ENCODE measurements at places on chromosomes 2 and 18.

DNA sequence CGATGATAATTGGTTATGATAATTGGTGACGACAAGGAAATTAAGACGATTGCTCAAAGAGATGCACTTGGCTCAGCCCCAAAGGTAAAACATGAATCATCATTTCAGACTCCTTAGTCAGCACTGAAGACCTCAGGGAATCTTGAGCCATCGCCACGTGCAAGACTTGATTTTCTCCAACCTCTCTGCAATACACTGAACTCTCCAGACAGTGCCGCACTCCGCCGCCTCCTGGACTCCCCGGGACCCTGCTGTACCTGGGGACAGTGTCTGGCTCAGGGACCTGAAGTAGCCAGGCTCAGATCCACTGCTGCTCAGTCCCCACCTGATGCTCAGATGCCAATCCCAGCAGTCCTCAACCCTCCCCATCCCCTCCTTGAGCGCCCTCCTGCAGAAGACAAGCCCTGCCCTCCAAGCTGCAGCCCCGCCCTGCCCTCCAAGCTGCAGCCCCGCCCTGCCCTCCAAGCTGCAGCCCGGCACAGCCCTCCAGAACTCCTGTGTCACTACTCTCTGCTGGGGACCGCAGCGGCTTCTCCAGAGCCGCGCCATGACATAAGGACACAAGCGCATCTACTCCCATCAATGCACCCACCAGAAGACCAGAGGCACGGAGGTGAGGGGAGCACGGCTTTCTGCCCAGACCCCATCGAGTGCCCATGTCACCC lies 1.1 kb downstream of the TMEM18 start:
- DNase-seq, result peak; percentile 92

- DNase-seq, result no peak
These were observed 34.4 kb downstream of the PCARE start for GRCh38 chr2:29039718-29040480.

DNA sequence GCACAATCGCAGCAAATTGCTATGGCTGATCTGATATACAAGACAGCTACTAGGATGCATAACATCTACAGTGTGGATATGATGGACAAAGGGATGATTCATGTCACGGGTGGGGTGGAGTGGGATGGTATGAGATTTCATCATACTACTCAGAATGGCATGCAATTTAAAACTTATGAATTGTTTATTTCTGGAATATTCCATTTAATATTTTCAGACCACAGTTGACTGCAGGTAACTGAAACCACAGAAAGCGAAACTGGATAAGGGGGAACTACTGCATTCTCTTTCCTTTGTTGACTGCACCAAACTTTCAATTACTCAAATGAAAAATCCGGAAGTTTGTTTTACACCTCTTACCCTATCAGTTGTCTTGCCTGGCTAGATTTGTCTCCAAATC lies 94.4 kb upstream of the NEUROD1 start:
- DNase-seq, result no peak

DNA sequence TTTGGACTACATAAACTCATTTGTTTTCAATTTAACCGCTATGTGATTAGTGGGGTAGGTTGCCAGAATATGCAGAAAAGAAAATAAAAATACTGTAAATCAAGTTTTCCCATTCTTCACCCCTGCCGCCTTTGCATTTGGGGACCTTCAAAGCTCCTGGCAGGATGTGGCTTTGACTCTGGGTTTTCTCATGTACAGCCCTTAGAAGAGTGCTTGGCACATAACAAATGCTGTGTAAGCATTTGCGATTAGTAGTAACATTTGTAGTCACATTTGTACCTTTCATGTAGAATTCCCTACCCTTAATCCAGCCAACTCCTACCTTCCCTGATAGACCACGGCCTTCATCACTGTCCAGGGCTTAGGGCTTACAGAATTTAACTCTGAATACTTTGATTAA lies 262.6 kb downstream of the MREG start:
- DNase-seq, result no peak

DNA sequence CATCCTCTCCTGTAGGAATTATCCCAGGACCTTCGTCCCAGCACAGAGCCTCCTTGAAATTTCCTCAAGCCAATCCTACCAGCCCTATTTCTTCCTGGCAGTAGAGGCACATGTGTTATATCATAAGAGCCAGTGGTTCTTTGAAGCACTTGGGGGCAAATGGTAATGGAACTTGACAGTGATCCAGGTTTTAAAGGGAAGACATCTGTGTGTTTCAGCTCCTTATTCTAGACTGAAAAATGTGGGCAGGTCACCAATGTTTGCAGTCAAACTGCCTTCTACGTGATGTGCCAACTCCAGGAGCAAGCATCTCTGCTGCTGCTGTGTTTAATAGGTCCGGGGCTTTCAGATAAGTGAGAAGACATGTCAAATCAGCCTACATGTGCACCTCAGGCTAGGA lies 157.1 kb downstream of the GALNT14 start:
- no peak for DNase-seq

DNA sequence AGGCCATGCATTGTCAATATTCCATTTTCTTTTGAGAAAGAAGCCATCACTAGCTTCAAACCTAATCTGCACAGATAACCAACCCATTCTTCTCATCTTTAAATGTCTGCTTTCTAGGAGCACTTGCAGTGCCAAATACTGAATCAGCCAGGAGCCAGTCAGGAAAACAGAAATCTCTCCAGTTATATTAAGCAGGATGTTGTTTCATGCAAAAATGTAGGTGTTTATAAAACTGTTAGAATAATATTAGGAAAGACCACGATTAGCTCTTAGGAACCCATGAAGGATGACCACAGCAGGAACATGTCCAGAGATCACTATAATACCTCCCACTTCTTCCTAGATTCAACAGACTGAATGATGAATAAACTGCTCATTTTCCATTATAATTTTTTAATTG lies 86.0 kb downstream of the TTC32 start:
- DNase-seq, result peak; percentile 50

DNA sequence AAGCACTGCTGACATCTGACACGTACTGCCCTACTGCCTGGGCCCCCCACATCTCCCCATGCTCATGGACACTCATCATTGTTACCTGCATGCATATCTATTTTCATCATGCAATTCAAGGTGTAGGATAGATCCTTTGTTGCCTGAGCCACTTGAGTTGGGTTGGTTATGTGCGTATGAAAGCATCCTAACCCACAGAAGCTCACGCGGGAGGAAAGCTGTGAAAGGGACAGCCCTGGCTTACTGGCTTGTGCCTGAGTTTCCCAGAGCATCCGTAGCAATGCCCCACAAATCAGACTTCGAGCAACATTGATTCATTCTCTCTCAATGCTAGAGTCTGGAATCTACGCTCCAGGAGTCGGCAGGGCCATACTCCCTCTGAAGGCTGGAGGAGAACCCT lies 285.5 kb downstream of the PHLPP1 start:
- DNase-seq, result peak; percentile 77

DNA sequence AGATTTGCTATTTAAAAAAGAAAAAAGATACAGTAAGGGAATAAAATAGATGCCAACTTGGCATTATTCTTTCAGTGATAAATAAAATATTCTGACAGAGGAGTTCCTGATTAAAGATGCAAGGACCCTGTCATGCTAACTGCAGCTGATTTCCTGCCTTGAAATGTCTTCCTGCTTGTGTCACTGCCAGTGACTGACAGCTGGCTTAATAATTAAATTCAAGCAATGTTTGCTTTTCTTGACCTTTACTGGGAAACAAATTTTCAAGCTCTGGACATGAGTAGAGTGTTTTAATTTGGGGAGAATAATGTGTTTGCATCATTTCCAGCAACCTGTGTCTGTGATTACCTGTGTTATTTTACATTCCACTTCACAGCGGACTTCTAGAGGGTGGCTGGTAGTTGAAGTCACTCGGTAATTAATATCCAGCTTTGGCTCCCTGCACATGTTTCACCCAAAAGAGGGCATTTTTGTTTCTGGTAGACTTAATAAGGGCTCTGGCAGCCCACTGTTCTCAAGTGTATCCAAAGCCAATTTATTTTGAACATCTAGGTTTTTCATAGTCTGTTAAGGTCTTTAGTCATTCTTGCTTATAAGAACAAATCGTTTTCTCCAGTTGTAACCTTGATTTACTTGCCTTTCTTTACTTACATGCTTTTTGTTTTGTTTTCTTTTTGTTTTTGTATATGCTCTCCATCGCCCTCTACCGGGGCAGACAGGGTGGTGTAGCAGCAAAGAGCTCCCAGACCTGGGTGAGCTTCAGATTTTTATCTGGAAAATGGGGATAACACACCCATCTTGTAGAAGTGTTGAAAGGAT lies 48.5 kb upstream of the PROKR1 start:
- DNase-seq, result no peak

- DNase-seq, result no peak
These were observed 60.2 kb upstream of the SLC39A10 start for GRCh38 chr2:195596840-195597239.

- DNase-seq, result no peak
These were observed 45.6 kb downstream of the CEP192 start for GRCh38 chr18:13036622-13037320.

DNA sequence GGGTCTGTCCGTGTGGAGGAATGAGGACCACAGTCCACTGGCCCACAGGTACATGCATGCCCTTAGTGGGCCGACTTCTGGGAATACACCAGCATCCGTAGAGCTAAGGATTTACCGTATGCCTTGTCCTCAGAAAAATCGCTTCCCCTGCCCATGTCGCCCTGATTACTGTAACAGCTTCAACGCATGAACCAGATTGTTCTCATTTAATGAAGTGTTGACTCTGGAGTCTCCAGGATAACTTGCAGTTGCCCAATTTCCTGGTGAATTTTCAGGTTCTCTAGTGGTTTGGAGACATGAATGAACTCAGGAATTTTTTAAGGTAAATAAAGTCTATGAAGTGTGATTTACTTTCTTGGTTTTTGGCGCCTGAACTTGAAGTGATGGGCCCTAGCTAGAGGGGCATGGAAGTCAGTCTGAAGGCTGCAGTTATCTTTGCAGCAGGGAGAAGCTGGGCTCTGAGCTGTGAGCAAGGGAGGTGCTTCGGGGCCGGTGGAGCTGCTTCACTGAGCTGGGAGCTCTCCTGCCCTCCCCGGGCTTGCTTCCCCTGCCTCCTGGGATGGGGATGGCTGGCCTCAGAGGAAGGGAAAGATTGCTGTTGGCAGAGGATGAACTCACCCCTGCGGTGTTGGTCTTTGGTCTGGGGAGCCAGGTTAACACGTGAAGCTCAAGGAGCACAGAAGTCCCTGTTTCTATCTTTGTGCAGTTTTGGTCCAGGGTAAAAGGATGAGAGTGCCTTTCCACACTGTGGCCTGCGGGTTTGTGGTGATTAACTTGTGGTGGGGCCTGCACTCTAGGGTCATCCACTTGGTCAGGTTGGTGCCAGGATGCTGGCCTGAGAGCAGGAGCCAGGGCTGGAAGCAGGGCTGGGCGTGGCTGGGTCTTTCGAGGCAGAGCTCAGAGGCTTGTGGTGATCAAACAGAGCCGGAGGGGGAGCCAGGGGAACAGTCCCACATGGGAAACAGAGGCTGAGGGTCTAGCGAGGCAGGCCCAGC lies 28.1 kb downstream of the TCF7L1 start:
- DNase-seq, result no peak

DNA sequence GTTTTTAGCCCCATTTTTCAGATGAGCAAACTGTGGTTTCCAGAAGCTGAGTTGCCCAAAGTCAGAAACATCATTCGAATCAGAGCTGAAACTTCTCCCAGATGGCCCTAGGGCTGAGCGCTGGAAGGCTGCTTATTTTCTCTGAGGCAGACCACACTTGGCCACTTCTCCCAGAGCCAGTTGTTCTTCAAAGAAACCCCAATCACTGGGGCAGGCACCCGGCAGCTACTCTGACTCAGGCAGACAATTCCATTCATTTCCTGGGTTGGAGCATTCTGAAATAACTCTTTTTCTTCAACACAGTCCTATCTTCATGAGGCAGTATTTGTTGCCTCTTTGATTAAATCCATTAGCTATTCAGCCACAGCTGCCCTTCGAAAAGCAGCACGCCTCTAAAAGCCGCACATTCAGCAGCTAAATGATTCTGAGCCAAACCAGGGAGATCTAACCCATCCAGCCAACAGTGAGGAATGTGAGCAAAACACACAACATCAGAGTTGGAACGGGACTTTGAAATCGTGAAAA lies 40.9 kb downstream of the LRATD1 start:
- DNase-seq, result peak; percentile 57

DNA sequence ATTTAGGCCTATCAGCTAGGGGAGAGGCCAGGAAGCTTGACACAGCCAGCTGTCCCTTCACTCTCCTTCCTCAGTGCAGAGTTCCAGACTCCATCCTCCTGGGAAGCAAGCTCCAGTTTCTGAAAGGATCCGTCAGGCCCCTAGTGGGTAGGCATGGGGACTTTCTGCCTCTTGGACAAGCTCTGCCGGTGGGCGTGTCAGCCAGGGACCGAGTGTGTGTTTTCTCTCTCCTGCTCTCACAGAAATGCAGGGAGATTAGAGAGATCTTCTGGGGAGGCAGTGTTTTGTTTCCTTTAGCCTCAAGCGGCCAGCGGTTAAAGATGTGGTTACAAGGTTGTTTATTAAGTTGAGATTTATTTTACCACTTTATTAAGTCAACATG lies 29.9 kb upstream of the OTOS start:
- no peak for DNase-seq

GRCh38 chr2:66105066-66105753 lies 329.7 kb upstream of the MEIS1 start:
- DNase-seq, result no peak

- no peak for DNase-seq
These were observed 385.5 kb downstream of the SETBP1 start for GRCh38 chr18:45066210-45066609.

- DNase-seq, result no peak
These were observed 24.8 kb downstream of the GALM start for GRCh38 chr2:38690499-38691420.

- no peak for DNase-seq
These were observed 36.1 kb downstream of the SOCS6 start for GRCh38 chr18:70324897-70325296.

DNA sequence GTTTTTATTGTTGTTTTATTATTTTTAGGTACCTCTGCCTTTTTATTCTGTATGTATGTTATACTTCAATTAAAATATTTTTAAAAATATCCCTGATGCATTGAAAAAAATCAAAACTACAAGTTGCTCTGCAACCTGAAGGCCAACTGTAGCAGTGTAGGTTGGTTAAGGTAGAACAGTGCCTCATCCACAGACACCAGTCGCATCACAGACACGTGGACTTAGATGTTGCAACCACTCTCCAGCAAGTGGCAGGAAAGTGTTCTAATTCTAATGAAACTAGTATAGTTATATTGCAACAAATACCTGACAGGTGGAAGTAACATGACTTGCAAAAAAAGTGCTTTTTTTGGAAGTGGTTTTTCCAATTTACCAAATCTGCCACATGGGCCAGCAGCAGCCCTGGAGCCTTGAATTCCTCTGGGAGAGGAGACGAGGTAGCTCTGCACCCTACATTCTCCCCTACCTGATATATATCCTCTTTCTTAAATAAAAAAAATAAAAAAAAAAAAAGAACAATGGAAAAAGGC lies 28.4 kb upstream of the SLC3A1 start:
- DNase-seq, result no peak

DNA sequence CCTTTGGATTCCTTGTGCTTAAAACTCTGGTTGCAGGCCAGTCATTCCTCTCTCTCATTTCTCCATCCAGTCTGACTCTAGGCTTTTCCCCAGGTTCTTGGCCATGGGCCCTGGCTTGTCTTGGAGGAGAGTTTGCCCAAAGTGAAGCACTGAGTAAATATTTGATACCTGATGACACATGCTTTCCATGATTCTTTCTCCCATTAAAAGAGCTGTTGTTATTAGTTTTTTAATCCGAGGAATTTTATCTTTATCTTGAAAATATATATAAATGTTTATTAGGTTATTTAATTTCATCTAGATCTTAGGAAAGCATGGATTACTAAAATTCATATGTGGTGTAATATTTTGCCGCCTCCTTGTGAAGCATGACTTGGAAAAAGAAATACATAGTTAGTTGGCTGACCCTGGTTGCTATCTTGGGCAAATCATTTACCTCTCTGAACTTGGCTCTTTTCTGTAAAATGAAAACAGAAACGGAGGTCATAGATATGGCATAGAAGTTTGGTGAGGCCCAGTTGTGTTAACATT lies 650.1 kb downstream of the SLC4A3 start:
- DNase-seq, result no peak
